Liver (tissue), 10 donors: ENCODE measurements at places on chromosomes 12 and 14.
A peak's percentile ranks its signal among the peaks of the same experiment; 100 is the strongest.

DNA sequence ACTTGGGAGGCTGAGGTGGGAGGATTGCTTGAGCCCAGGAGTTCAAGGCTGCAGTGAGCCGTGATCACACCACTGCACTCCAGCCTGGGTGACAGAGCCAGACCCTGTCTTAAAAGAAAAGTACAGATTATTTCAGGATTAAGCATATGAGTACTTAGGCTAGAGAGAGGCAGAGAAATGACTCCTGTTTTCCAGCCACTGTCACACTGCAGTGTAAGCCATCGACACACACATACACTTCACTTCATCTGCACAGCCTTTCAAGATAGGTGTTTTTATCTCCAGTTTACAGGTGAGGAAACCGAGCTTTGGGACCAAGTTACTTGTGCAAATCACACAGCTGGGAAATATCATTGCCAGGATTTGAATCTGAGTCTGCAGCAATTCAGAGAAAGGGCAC, 77.2 kb downstream of the ETV6 start:
- DNase-seq = no peak

GRCh38 chr12:115203701-115204100, 519.7 kb upstream of the TBX3 start:
- DNase-seq = no peak

- DNase-seq = no peak
Measured at GRCh38 chr14:58587271-58587670, 50.5 kb upstream of the DACT1 start.

- DNase-seq = no peak
Measured at GRCh38 chr12:40986001-40986400, 202.1 kb upstream of the PDZRN4 start.

DNA sequence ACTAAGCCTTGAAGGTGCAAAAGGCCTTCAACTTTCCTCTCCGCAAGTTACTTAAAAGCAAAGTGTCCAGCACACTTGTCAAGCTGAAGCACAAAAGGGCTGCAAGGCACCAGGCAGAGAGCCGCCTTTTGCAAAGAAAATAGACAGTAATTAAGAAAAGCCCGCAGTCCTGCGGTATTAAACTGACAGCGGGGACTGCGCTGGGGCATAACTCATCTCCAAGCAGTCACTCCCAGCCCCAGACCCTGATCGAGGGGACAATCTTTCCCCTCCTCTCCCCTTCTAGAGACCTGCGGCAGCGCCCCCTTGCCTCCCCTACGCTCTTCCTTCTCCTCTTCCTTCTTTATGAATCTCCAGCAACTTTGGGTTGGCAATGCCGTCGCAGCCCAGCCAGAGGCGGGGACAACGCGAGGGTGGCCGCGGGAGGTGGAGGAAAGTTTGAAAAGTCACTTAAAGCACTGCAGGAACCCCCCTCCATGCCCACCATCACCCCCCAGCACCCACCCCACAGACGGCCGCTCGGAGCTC, 200.9 kb upstream of the CAND1 start:
- DNase-seq = no peak

- DNase-seq = no peak
Measured at GRCh38 chr12:3658327-3659163, 94.4 kb downstream of the CRACR2A start.

- no peak for DNase-seq
Measured at GRCh38 chr12:28711421-28711820, 437.7 kb upstream of the FAR2 start.

DNA sequence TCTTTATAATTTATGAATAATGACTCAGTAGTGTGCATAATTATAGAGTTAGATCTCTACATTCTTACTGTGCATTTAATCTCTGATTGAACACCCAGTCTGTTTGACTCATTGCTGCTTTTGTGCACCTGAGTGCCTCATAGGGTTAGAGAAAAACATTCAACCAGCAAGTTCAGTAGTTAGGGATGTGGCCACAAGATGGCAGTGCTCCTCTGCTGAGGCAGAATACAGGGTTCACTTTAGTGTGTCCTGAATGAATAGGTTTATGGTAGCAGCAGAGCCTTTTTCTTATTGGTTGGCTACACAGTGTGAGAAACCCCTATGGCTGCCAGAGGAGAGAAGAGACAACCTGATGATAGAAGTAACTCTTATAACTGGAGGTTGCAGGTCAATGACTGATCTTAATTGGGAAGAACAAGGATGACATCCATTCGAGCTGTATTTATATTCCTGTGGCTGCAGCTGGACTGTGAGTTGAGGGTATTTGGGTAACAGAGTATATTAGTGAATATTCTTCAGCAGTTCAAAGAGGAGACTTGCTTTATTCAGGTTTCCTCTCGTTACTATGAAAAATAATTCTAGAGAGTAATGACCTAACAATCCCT, 194.9 kb upstream of the OR4E1 start:
- peak; percentile 51 for DNase-seq

DNA sequence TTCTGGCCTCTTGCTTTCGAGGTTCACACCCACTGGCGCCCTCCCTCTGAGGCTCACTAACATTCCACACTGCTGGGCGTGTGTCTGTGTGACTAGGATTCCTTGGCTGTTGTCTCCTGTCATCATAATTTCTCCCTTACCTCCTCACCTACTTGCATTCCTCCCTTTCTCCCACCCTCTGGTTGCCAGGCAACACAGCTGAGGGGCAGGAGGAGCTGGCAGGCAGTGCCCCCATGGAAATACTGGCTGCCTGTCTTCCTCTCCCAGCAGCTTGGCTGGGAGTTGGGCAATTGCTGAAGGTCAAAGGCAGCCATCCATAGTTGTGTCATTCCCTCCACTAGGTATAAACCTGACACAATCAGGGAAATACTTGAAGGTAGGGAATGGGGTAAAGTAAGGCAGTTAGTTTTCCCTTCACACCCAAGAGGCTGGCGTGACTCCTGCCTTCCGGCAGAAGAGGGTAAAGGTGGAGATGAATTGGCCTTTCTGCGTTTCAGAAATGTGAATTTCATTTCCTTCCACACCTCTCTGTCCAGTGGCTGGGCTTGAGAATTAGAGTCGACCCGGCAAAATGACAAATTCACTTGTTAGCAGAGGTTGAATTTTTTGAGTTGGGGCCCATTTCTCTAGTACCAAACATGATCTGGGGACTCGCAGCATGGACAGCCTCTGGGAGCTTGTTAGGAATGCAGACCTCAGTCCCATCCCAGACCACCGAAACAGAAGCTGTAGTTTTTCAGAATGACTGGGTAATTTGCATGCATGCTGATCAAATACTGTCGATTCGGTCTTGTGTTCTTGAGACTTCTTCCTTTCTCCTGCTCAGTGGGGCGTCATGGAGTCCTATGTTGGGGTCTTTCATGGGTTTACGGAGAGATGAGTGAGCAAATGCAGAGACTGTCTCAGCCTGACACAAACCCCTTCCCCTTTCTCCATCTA, 24.3 kb upstream of the EMP1 start:
- DNase-seq = no peak

GRCh38 chr12:108355069-108355468, 16.0 kb upstream of the CMKLR1 start:
- DNase-seq = no peak

DNA sequence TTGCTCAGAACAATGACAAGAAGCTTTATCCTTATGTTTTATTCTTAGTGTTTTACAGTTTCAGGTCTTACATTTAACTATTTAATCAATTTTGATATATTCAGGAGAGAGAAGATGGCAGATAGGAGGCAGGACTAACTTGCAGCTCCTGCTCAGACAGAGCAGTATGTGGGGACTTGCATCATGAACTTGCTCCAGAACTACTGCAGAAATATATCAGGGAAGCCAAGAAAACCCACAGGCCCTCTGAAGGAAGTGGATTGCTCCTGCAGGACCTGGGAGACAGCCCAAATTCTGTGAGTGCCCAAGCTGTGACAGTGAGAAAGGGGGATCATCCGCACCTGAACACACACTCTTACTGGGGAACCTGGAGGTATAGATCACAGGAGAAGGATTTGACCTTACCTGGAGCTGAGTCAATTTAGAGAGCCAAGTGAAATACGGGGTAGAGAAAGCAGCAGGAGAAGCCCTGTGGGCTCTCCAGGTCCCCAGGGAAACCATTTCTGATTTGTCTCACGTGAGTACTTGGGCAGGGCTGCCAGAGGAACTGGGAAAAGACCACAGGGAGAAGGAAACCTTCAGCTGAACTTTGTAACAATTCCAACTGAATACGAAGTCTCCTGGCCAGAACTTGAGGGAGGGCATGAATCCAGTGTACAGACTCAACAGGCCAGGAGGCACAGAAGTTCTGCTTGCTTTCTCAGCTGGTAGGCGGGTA, 28.9 kb upstream of the TSPAN8 start:
- DNase-seq = no peak

DNA sequence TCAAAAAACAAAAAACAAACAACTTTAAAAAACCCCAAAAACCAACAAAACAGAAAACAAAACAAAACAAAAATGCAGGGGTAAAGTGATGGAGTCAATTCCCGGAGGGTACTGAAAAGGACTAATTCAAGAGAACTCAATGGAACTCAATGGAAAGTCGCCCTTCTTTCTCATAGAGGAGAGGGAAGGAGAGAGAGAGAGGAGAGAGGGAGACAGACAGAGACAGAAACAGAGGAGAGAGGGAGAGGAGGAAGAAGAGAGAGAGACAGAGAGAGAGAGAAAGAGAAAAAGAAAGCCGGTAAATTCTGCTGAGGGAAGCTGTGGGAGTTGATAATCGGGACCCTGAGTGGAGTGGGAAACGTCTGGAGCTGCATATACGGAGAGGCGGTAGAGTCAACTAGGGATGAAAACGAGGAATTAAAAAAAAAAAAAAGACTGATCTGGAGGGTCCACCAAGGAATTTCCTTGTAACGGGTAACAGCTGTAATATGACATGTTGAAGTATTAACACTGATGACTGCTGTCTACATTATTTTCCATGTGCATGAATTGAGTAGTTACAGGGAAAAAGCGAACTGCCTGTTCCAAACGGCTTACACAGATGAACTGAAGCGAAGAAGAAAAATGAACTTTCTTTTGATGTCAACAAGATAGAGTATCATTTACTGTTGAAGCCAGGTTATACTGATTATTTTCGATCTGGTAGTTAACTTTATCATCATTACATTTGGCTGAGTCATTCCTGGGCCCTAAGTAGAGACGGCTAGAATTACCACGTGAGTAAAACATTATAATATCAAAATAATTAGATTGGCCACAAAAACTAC, 934 bp upstream of the ZC2HC1C start:
- DNase-seq = no peak

DNA sequence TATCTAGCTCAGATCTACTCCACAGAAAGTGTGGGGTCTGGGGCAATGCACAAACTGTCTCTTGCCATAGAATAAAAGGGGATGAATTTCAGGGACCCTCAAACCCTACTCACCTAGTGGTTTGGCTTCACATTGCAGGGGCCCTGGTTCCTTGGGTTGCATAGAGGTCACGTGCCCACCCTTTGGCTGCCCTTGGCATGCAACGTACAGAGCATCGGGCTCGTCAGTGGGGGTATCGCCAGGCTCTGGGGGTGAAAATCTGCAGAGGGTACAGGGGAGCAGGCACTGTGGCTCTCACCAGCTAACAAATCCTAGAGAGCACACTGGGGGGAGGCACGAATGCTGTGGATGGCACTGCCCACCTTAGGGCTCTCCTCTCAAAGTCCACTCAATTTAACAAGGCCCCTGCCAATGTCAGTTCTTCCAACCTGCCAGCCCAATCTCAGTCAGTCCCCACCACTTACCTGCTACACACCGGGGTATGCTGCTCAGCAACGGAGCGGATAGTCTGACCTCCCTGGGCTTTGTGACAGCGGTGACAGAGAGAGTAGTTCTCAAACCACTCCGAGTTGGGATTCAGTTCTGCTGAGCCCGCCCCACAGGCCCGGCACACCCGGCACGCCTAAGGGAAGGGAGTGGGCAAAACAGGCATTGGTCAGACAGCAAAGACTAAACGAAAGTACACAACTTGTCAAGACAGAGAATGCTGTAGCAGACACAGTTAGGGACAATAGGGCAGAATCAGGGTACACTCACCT, 8.0 kb downstream of the KMT2D start:
- no peak for DNase-seq

DNA sequence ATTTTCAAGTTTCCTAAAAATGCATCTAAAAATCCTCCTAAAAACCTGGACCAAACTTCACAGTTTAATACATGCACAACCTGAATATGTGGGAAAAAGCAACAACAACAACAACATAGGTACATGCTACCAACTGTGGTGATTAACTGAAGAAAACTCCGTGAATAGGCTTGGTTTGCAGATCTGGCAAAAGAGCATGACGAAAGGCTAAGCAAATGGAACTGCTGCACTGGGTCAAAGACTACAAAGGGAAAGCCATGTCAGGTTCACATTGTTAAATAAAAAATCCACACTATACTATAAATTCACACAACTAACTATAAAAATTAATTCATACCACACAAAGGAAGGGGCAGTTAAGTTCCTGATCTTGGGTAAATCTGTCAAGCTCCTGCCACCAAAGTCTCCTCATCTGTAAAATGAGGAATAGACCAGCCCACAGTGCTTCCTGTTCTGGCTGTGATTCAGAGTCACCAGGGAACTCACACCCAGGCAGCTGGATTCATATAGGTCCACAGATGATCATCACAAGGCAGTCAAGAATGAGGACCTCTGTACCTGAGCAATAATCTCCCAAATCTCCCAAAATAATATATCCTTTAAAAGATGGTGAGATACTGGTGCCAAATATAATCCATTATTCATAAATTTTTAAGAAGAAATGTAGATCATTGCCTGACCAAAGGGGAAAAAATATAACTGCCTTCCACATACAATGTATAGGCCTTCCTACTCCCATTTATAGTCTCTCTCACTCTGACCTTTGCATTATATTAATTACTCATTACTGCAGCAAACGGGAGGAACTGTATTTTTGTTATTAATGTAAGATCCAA, 7.0 kb downstream of the CORO1C start:
- no peak for DNase-seq

- DNase-seq = no peak
Measured at GRCh38 chr12:79347866-79348265, 342.9 kb downstream of the PAWR start.

- DNase-seq = no peak
Measured at GRCh38 chr12:106645074-106645421, 62.2 kb downstream of the RFX4 start.

- no peak for DNase-seq
Measured at GRCh38 chr12:6391013-6391412, 7.1 kb downstream of the LTBR start.

- no peak for DNase-seq
Measured at GRCh38 chr12:65756956-65757511, 67.2 kb upstream of the HMGA2 start.

- no peak for DNase-seq
Measured at GRCh38 chr12:66163289-66163688, 6.5 kb downstream of the TMBIM4 start.

DNA sequence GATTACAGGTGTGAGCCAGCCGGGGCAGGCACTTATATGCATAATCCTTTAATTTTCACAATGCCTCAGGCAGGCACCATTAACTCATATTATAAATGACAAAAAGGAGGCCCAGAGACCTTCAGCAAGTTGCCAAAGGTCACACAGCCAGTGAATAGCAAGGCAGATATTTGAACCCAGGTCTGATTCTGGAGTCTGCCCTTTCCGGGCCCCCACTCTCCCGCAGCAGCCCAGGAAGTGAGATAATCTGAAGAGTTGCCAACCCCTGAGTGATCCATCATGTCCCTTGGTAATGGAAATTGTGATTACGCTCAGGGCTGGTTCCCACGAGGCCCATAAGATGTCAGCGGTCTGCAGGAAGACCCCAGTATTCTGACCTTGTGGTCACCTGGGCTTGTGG, 95.3 kb upstream of the MED13L start:
- no peak for DNase-seq
